ENCODE measurements at places on chromosomes 12 and 14. TPM values are rescaled to one million over a fixed set of nuclear protein-coding genes. Genes with fewer than 3 reads are reported as not detected.

Gene PZP
- not detected for total RNA-seq

Gene BRMS1L
- 13.8 TPM for total RNA-seq

Gene MRPS35
- total RNA-seq: 77.4 TPM

Gene MMP17
- 5.3 TPM for total RNA-seq

Gene APPL2
- 17.8 TPM for total RNA-seq

Gene ANP32D
- total RNA-seq: not detected

Gene ANKRD9
- 15.7 TPM for total RNA-seq

Gene FIGNL2
- total RNA-seq: 0.27 TPM

Gene PROX2
- not detected for total RNA-seq

Gene SLC17A8
- total RNA-seq: not detected

Gene ATP23
- 6.4 TPM for total RNA-seq

Gene SPSB2
- total RNA-seq: 30.5 TPM

Gene G2E3
- total RNA-seq: 13.9 TPM

Gene MSRB3
- 21.4 TPM for total RNA-seq

Gene IRAK3
- 0.93 TPM for total RNA-seq
